Left colon (tissue), 2 donors: ENCODE measurements at places on chromosomes 6 and 20. TPM values are rescaled to one million over a fixed set of nuclear protein-coding genes. Genes with fewer than 3 reads are reported as not detected.

DNA sequence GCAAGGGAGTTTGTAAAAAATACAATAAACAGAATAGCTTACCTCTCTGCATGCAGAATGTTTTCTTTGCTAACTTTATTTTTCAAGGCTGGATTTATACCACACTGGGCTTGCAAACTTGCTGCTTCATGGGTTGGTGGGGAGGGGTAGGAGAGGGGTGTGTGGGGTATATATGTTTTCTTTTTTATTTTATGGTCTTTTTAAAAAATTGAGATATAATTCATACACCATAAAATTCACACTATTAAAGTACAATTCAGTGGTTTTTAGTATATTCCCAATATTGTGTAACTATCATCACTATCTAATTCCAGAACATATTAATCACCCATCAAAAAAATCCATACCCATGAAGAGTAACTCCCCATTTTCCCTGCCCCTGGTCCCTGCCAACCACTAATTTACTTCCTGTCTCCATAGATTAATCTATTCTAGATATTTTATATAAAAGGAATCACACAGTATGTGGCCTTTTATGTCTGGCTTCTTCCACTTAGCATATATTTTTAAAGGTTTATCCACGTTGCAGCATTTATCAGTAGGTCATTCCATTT lies 14.3 kb upstream of the TRPC4AP start:
- no peak for DNase-seq

DNA sequence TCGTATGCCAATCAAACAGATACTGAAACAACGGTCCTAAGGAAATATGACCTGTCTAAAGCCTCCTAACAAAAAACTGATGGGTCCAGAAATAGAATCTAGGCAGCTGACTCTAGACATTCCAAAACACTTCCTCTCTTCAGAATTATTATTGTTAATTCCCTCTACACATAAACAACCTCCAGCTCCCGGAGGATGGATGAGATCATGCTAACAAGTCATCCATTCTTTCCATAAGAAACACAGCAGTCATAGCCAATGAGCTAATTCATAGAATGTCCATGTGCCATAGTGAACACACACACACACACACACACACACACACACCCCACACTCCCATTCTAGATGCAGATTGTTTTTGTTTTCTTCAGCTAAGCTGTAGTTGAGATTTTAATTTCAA lies 44.3 kb downstream of the HDGFL1 start:
- no peak for DNase-seq

The RIPOR3 gene
- 3.9 TPM for total RNA-seq

The ASIP gene
- not detected for total RNA-seq

The RAET1L gene
- not detected for total RNA-seq

The CGA gene
- not detected for total RNA-seq

DNA sequence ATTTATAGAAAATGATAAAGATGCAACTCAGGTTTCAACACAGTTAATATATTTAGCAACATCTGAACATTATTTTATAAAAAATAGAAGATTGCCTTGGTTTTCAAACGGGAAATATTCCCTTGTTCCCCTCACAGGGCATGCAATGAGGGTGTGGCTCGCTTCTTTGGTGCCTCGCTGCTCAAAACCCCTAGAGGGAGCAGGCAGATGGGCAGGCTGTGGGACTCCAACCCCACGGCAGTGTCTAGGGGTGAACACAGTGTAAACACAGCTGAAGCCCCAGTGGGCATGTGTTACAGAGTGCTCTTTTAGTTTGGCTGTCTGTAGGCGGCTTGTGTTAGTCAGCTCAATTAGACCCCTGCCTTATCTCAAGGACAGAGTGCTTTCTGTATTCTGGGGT lies 560.8 kb upstream of the IMPG1 start:
- DNase-seq, result no peak

- no peak for DNase-seq
These were observed 60.3 kb downstream of the SAMD3 start for GRCh38 chr6:130162421-130162820.

DNA sequence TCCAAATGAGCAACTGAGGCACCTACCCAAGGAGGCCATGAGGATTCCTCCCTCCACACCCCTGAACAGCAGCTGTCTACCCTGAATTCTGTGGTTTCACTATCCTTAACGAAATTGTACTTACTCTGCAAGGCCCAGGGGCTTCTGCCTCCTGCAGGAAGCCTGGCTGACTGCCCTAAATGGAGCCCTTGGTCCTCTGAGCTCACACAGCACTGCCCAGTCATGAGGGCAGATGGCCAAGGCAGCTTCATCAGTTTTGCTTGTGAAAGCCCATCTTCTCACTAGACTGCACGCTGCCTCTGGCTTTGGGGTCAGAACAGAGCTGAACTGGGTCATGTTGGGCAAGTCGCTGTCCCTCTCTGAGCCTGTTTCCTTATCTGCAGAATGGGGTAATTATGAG lies 26.4 kb upstream of the SIRPA start:
- no peak for DNase-seq

- no peak for DNase-seq
These were observed 49.1 kb downstream of the MAP7 start for GRCh38 chr6:136501096-136501495.

The SLC35D3 gene
- 0.34 TPM for total RNA-seq

- DNase-seq, result no peak
These were observed 49.6 kb upstream of the GFRAL start for GRCh38 chr6:55277646-55278045.

DNA sequence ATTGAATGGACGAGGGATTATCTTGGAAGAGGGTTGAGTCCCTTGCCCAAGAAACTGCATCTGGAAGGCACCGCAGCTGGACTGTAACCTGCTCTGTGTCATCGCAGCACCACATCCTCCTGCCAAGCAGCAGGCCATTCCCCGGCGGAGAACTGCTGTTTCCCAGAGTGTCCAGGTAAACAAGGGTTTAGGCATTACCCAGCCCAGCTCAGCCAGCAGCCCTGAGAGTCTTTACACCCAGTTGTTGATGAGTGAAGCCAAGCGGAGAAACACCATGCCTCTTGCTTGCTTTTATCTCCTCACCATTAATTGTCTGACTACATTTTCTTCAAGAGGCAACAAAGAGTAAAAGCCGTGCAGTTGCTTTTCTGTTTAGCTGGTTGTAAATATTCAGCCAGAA lies 104.1 kb downstream of the CDH4 start:
- DNase-seq, result no peak

GRCh38 chr6:7697820-7698623 lies 27.9 kb upstream of the BMP6 start:
- no peak for DNase-seq

The MUC22 gene
- total RNA-seq, result not detected

The CALHM6 gene
- total RNA-seq, result 0.61 TPM

The CST5 gene
- not detected for total RNA-seq

DNA sequence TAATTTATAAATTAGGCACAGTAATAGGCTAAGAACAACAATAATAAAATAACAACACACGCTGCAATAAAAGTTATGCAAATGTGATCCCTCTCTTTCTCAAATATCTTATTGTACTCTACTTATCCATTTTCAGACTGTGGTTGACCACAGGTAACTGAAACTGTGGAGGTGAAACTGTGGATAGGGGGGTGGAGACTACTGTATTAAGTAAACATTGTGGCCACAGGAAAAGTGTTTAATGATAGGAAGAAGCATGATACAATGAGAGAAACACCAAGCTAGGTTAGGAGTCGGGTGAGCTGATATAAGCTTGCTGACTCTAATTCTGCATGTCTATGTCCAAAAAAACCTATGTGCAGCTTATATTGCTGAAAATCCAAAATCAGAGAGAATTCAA lies 23.0 kb downstream of the NHLRC1 start:
- no peak for DNase-seq

DNA sequence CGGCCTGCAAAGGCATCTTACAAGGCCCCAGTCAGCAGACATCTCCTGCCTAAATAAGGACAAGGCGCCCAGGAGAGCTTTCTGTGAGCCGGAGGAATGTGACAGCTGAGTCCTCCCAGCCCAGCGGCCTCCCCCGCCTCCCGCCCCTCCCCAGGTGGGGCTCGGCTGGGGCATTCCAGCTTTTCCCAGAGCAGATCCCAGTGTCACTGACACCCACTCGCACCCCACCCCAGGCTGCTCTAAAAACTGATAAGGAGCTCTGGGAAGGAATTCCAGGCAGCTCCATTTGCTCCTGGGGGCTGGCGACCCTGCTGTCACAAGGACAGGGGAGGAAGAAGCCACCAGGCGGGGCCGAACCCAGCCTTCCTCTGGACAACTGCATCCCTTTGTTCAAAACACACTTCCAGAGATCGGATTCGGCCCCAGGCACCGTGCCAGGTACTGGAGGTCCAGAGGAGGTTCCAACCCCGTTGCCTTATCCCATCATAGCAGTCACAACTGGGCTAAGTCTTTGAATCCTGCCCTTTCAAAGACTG lies 49.7 kb downstream of the JPH2 start:
- DNase-seq, result peak; percentile 73

DNA sequence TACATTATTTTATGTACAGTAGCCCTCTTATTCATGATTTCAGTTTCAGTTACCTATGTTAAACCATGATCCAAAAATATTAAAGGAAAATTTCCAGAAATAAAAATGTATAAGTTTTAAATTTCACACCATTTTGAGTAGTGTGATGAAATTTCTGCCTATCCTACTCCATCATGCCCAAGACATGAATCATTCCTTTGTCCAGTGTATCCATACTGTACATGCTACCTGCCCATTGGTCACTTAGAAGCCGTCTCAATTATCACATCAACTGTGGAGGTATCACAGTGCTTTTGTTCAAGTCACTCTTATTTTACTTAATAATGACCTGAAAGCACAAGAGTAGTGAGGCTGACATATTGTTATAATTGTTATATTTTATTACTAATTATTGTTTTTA lies 32.3 kb upstream of the PLCB4 start:
- no peak for DNase-seq

- DNase-seq, result no peak
These were observed 309.8 kb upstream of the SGK1 start for GRCh38 chr6:134627707-134628106.

- DNase-seq, result no peak
These were observed 72.6 kb upstream of the PLEKHG1 start for GRCh38 chr6:150527100-150527499.
